ENCODE measurements at places on chromosomes 2 and 18. TPM values are rescaled to one million over a fixed set of nuclear protein-coding genes. Genes with fewer than 3 reads are reported as not detected.

The ERFE gene
- total RNA-seq: 1.4 TPM

The UNC50 gene
- 31.3 TPM for total RNA-seq

The C2orf42 gene
- 20.7 TPM for total RNA-seq

GRCh38 chr2:237475704-237476141 is 11.3 kb upstream of the MLPH start:
- H3K27ac ChIP-seq: peak overlapping the region; percentile 95
- no peaks in the 10 kb centered on the region for H3K36me3 ChIP-seq
- H3K4me3 ChIP-seq: peak overlapping the region; percentile 61
- no peaks in the 10 kb centered on the region for H3K27me3 ChIP-seq
- peak; percentile 83 for DNase-seq

DNA sequence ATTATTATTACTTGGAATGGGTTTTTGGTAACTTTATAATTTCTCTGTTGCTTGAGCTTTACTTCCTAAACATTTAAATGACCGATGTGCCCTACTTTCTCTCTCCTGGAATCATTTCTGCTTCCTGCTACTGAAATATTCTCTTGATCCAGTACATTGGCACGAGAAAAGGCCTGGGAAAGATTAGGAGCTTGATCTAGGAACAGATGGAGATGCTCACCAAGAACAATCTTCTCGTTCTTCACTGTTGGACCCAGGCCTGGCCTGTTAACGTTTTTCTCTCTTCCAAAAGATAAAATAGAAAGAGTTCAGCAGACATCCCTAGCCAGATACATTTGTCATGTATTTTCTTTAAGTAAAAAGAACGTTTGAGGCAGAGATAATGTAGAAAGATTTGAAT is 1356.8 kb upstream of the CRIM1 start:
- no peaks in the 10 kb centered on the region for H3K4me1 ChIP-seq
- DNase-seq: no peak
- no peaks in the 10 kb centered on the region for H3K36me3 ChIP-seq
- no peak overlapping the region for H3K27ac ChIP-seq

- no peak overlapping the region for H3K4me3 ChIP-seq
- no peaks in the 10 kb centered on the region for H3K36me3 ChIP-seq
Observed at GRCh38 chr2:203751685-203752271, 45.3 kb downstream of the CD28 start.

DNA sequence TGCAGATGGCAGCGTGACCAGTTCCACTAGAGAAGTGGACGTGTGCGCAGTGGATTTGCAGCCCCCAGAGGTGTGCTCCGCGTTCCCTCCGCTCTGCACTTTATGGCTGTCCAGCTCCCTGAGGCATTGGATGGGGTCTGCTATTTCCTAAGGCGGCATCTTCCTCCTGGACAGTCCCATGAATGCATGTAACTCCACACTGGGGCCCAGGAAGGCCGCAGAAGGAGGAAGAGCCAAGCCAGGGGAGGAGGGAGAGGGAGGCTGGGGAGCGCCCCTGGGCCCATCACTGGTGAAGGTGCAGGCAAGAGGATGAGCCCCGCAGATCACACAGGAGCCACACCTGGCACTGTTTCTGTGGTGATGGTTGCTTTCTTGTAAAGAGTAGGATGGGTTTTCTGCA is 99.1 kb downstream of the PTGR3 start:
- H3K4me1 ChIP-seq: no peaks in the 10 kb centered on the region
- H3K36me3 ChIP-seq: no peaks in the 10 kb centered on the region
- no peak overlapping the region for H3K27ac ChIP-seq
- no peak for DNase-seq
- no peaks in the 10 kb centered on the region for H3K27me3 ChIP-seq

DNA sequence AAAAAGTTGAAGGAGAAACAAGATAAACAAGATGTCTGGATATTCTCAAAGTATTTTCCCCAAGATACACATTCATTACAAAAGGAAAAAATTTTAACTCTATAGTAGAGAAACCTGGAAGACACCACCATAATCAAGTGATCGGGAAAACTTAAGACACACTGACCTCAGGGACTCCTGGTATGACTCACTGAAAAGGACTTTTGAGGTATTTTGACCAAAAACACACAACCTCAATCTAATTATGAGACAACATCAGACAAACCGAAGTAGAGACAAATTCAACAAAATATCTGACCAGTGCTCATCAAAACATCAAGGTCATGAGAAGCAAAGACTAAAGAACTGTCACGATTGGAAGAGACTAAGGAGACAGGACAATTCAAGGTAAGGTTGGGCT is 34.7 kb downstream of the LPIN2 start:
- H3K36me3 ChIP-seq: no peaks in the 10 kb centered on the region
- H3K4me1 ChIP-seq: peaks cover 34% of the 10 kb centered on the region
- peak overlapping the region; percentile 88 for H3K27ac ChIP-seq
- H3K27me3 ChIP-seq: no peaks in the 10 kb centered on the region
- H3K4me3 ChIP-seq: peak overlapping the region; percentile 45
